ENCODE measurements at places on chromosomes 11 and 22. TPM values are rescaled to one million over a fixed set of nuclear protein-coding genes. Genes with fewer than 3 reads are reported as not detected.

Gene MS4A3
- not detected for total RNA-seq

- DNase-seq: no peak
Observed at GRCh38 chr11:46856605-46857343, 10.7 kb upstream of the CKAP5 start.

Gene LRRC10B
- total RNA-seq: 0.74 TPM

- DNase-seq: no peak
Observed at GRCh38 chr11:75149766-75150465, 991 bp upstream of the SLCO2B1 start.
